ENCODE measurements at places on chromosomes 2 and 18.

DNA sequence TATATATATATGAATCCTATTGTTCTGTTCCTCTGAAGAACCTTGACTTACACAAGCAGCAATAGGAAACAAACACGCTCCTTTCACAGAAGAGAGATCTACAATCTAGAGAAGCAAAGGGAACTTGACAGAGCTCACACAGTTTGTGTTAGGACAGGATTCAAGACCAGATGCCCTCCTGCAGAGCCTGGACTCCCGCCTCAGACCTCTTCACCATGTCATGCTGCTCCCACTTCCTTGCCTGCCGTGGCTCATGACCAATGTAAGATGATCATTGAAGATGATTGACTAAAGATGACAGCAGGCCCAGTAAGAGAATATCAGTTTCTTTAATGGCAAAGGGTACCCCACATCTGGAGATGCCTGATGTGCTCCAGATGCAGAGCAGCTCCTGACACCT, 111.2 kb upstream of the AGAP1 start:
- DNase-seq, result no peak

GRCh38 chr2:46684661-46685060, 205.3 kb downstream of the TMEM247 start:
- DNase-seq, result no peak

GRCh38 chr2:86025976-86026743, 79.5 kb downstream of the POLR1A start:
- no peak for DNase-seq

DNA sequence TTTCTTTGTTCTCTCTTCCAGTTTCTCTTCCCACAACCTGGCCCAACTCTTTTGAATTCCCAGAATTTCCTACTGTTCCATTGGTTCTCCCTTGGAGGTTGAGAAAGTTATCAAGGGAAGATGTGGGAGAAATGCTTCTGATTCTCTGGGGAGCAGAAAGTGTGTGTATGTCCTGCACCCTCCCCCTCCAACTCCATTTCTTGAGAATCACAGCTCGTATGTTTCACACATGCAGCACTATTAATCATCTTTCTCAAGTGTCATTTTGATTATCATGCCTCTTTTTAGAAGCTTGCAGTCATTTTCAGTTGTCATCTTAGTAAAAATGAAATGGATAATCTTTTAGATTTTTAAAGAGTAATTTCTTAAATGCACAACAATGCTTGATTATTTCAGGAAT, 296.8 kb upstream of the SLC39A10 start:
- DNase-seq, result no peak

- no peak for DNase-seq
Observed at GRCh38 chr2:165253178-165253577, 14.0 kb downstream of the SCN2A start.

- no peak for DNase-seq
Observed at GRCh38 chr2:190867212-190867611, 13.4 kb upstream of the GLS start.

DNA sequence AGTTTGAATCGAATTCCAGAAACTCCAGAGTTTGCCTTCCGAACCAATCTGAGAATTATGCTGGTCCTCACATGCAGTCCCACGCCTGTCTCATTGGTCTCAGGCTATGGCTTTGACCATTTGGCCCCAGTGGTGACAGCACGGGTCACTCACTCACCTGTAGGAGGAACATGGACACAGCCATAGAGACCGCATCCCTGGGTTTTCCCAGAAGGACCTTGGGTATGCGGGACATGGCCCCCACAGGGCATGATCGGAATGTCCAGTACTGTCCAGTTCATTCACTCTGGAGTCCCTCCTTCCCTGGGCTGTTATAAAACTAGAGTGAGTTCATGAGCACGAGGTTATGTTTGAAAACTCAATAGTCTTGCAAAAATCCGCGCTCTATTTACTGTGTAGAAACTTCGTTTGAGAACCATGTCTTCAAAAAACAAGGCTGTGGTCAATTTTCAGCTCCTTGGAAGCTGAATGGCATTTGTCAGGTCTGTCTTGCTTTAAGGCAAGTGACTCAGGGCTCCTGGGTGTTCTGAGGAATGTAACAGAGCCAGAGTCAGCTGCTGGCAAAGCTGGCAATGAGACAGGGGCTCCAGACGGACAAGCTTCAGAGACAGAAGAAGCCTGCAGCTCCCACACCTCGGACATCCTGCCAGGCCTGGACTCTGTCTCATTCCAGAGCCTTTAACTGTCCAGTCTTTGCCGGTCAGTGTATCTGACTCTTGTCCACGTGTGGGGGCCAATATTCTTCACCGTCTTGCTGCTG, 86.7 kb upstream of the TMEM18 start:
- no peak for DNase-seq

- DNase-seq, result peak; percentile 60
Observed at GRCh38 chr2:195559431-195559914, 97.6 kb upstream of the SLC39A10 start.

DNA sequence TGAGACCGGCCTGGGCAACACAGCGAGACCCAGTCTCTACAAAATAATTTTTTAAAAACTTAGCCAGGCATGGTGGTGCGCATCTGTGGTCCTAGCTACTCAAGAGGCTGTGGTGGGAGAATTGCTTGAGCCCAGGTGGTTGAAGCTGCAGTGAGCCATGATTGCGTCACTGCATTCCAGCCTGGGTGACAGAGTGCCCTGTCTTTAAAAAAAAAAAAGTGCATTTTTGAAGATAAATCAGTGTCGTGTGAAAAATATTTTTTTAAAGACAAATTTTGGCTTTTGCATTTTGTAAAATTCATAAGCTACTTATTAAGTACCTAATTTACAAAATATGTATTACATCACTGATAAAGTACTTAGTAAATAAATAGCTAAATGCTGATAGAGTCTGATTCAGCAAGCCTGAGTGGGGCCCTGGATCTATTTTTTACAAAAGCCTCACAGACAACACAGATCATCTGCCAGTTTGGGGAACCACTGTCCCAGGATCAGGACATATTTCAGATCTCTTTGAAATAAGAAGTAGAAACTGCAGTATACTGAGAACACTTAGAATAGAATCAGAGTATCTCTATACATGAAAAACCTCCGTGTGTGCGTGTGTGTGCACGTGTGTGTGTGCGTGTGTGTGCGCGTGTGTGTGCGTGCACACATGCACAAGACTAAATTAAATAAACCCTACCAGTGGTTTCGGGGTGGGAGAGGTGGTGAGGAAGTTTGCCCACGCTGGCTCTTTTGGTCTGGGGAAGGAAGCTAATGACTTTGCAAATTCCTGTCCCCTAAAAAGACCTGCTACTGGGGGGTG, 61.6 kb downstream of the AAK1 start:
- DNase-seq, result peak; percentile 59

DNA sequence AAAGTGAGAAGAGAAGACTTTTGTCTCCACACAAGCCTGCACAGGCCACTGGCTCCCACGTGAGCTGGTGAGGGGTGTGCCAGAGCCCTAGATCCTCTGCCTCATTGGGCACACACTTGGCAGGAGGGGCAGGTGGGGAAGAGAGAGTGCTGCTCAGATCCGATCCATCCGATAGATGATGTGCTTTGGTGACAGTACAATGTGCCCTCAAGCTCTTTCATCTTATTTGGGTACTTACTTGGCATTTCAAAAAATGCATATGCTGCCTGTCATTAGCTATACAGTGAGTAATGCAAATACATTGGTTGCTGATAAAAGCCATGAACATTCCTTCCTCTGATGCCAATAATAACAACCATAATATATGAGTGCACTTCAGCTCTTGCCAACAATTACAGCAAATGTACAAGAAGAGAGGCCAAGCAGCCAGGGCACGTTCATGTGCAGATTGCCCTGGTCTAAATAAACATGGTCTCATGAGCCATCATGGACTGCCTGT, 255.3 kb downstream of the VAPA start:
- DNase-seq, result no peak

GRCh38 chr2:209382775-209383174, 41.1 kb upstream of the MAP2 start:
- no peak for DNase-seq

DNA sequence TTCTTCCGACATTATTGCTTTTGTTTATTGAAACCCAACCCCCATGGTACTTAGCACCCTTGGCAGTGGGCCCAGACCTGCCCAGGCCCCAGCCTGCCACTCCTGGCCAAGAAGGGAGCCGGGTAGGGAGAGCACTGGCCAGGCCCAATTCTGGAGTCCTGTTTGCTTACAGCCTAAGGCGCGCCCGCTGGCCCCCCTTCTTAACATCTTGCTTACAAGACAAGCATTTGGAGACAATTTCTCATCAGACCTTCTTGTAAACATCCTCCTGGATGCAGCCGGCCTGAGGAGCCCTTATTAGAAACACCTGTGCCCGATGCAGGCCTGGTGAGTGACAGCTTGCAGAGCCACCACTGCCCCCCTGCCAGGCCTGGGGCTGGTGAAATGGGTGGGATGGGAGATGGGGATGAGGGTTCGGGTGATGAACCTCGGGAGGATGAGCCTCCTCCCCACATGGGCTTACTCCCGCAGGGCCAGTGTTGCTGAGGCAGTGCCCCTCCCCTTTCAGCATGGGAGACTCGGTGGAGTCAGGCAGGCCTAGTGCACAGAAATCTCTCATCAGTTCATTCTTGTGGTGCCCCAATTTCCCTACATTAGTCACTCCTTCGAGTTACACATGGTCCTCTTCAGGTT, 217.5 kb downstream of the CYP26B1 start:
- no peak for DNase-seq

- no peak for DNase-seq
Observed at GRCh38 chr2:36798724-36799123, 102.2 kb downstream of the VIT start.

GRCh38 chr2:160305081-160305750, 105.1 kb upstream of the ITGB6 start:
- no peak for DNase-seq

DNA sequence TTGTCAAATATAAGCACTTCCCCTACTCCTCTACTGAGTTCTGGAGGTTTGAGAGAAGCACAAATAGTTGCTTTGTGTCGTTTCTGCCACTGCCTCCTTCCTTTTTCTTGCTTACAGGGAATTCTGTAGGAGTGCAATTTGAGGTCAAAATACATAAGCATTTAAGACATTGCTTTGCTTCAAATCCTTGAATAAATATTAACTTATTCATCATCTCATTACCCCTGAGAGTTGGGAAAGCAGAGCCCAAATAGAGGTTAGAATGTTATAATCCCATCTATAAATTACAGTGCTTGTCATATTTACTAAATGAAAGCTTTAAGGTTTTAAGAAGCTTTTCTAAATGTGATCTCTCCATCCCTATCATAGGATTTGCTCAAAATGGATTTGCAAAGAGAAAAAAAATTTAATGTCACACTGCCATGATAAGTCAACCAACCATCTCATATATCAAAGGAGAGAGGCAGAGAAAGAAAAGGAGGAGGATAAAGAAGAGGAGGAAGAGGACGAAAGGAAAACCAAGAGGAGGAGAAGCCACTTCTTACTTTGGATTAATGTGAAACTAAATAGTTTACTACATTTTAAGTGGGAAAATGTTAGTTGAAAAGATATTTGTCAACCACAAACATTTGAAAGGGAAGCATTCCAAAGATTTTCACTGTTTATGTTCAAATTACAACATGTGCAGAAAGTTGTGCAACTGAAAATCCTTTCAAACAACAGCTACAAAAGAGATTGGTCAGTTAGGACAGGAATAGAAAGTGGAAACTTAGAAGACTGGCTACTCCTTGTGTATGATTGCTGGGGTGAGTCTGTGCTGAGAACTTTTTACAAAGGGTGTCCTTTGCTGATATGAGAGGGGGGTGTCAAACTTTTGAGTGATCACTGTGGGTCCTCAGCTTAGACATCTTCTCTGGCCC, 277.3 kb upstream of the FN1 start:
- DNase-seq, result peak; percentile 58

- DNase-seq, result no peak
Observed at GRCh38 chr2:199814817-199815211, 36.2 kb downstream of the FTCDNL1 start.

DNA sequence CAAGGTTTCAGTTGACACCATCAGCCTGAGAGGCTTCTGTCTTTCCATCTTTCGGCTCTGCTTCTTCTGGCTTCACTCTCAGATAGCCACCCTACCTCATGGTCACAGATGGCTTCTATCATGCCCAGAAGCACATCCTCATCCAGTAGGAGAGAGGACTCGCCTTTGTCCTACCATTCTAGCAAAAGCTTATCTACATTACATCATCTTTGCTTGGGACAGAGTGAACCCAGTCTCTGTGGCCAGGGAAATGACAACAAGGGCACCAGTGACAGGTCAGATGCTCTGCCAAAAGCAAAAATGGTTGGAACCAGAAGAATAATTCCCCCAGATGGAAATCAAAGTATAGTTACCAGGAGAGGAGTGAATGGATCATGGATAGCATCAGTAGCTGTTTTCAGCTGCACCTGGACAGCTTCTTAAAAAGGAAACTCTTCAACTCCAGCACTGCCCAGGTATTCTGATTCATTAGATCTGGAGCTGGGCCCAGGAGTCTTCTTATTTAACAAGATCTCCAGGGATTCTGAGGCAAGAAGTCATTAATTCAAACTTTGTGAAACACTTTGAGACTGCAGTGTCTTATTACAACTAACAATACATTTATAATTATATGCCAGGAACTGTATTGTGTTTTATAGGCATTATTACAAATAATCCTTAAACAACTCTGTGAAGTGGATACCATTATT, 257.7 kb upstream of the UBE2E3 start:
- no peak for DNase-seq

GRCh38 chr2:140465301-140465700, 1665.5 kb downstream of the LRP1B start:
- no peak for DNase-seq

GRCh38 chr2:240306185-240306584, 129.3 kb upstream of the GPC1 start:
- DNase-seq, result no peak

Measured in suppressor macrophage treated with lipopolysaccharide for 1 hour (primary cell).